ENCODE measurements at places on chromosomes 16 and 17. TPM values are rescaled to one million over a fixed set of nuclear protein-coding genes. Genes with fewer than 3 reads are reported as not detected.

Gene CHP2
- 0.07 TPM for polyA plus RNA-seq

Gene CCR7
- polyA plus RNA-seq = 0.20 TPM

Gene CPNE7
- polyA plus RNA-seq = 0.28 TPM

Gene EVI2A
- polyA plus RNA-seq = 1.7 TPM

Gene C1QTNF1
- polyA plus RNA-seq = 3.3 TPM

Gene GAS2L2
- not detected for polyA plus RNA-seq

Gene CDK5R1
- 11.4 TPM for polyA plus RNA-seq

Gene BCL6B
- polyA plus RNA-seq = 18.6 TPM

Gene ACAP1
- polyA plus RNA-seq = 6.3 TPM

Gene LITAFD
- polyA plus RNA-seq = not detected

Gene ARHGAP44
- polyA plus RNA-seq = 4.2 TPM

Gene KRTAP17-1
- not detected for polyA plus RNA-seq

Gene FBXO39
- polyA plus RNA-seq = not detected

Gene KRT35
- not detected for polyA plus RNA-seq

Gene STAC2
- 0.25 TPM for polyA plus RNA-seq

Gene CLDN7
- 1.1 TPM for polyA plus RNA-seq

Gene PRSS33
- polyA plus RNA-seq = not detected

Gene CCL1
- not detected for polyA plus RNA-seq

Gene CRYBA1
- polyA plus RNA-seq = not detected

Gene CLEC3A
- polyA plus RNA-seq = not detected

Gene SMTNL2
- polyA plus RNA-seq = 134 TPM

Gene KRTAP3-1
- not detected for polyA plus RNA-seq

Gene RPL23
- polyA plus RNA-seq = 2,799 TPM

Gene SLC16A6
- 0.34 TPM for polyA plus RNA-seq

Gene P2RX5
- polyA plus RNA-seq = 21.2 TPM

Gene TMIGD1
- polyA plus RNA-seq = not detected

Gene GNAO1
- polyA plus RNA-seq = 1.7 TPM

Gene NLRC3
- 1.1 TPM for polyA plus RNA-seq

Gene SLC2A4
- 32.8 TPM for polyA plus RNA-seq

Gene RAC3
- 11.4 TPM for polyA plus RNA-seq

Gene ZNF778
- 5.6 TPM for polyA plus RNA-seq

Gene HSD17B1
- 2.6 TPM for polyA plus RNA-seq

Gene DOK4
- polyA plus RNA-seq = 6.8 TPM

Gene LYRM1
- polyA plus RNA-seq = 17.1 TPM

Gene HGS
- 64.8 TPM for polyA plus RNA-seq

Gene ASPA
- 1.9 TPM for polyA plus RNA-seq

Gene TNFRSF17
- not detected for polyA plus RNA-seq

Gene IGF2BP1
- 17.3 TPM for polyA plus RNA-seq

Gene CLEC18B
- 1.6 TPM for polyA plus RNA-seq

Gene TMEM235
- not detected for polyA plus RNA-seq

Gene COX6A2
- 280 TPM for polyA plus RNA-seq

Data from muscle of leg (tissue), 16 donors.